Activated naive CD4-positive, alpha-beta T cell treated with anti-CD3 and anti-CD28 coated beads for 36 hours (primary cell): ENCODE measurements at places on chromosomes 4 and X.
A peak's percentile ranks its signal among the peaks of the same experiment; 100 is the strongest.

- DNase-seq: no peak
These were observed 15.2 kb downstream of the ATP8A1 start for GRCh38 chr4:42641656-42642055.

DNA sequence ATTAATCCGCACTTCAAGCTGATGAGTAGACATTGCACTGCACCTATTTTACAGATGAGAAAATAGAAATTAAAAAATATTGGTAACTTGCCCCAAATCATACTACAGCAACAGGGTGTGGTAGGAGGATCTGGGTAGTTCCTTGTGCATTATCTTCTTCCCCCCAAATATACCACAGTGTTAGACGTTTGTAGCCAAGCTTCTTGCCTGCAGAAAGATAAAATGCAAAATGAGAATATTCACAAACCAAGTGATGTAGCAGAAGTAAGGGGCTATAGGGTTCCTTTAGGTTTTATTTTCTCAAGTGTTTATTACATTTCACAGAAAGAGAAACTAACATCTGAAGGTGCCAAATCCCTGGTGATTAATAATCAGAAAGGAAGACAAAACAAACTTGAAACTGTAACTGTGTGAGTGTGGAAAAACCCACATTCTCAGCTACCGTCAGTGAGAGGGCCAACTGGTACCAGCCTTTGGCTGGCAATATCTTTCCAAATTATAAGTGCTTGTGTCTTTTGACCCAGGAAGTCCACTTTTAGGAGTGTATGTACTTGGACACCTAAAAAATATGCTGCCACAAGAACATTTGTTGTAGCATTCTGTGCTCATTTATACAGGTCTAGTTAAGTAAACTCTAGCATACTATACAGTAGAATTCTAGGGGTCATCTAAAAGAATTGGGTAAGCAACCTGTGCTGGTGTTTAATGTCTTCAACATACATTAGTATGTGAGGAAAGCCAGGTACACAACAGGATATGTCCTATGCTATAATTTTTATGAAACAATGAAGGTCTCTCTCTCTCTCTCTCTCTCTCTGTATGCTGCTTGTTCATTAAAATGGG is 6.7 kb upstream of the CD38 start:
- DNase-seq: peak; percentile 57

DNA sequence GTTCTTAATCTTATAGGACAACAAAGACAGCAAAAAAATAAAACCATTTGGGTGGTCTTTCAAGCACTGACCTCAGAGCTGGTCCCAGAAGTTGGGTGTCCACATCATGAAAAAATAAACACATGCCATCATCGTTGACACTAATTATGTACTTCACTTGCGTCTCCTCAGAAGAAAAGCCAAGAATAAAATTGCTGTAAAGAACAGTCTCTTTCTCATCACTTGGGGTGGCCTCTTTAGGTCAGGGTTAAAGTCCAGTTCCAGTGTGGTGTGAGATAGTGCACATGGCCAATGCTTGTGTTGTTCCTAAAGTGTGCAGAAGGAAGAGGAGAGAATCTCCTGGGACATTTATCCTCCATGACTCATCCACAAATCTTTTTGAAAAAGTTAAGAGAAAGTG is 49.5 kb upstream of the IBSP start:
- no peak for DNase-seq

DNA sequence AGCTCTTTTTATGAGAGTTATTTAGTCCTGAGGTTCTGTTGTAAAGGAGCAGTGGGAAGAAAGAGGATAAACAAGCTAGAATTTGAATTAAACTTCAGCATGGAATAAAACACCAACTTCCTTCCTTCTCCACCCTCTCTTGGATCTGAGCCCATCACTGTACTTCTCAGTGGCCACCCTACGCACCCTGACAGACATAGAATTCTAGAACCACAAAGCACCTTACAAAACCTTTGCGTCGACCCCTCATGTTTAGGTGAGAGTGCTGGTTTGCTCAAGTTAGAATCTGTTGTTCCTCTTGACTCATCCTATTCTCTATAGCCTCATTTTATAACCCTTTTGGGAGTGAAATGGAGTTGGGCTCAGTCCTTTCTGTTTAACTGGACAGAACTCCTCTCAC is 84.6 kb upstream of the RPL34 start:
- DNase-seq: no peak

DNA sequence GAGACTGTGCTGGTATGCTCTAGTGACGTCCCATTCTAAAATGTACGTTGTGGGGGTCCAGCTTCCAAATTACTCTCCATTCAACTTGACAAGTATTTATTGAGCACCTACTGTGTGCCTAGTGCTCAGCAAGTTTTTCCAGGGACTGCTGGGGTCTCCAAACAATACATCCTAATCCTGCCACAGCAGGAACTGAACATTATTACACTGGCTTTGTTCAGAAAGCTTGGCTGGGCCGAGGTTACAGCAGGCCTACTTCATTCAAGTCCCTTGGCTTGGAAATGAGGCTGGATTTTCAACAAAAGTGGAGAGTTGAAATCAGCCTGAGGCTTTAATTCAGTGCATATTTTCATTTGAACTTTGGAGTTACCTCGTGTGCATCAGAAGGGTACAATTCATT is 78.0 kb downstream of the GUCY2F start:
- DNase-seq: no peak

DNA sequence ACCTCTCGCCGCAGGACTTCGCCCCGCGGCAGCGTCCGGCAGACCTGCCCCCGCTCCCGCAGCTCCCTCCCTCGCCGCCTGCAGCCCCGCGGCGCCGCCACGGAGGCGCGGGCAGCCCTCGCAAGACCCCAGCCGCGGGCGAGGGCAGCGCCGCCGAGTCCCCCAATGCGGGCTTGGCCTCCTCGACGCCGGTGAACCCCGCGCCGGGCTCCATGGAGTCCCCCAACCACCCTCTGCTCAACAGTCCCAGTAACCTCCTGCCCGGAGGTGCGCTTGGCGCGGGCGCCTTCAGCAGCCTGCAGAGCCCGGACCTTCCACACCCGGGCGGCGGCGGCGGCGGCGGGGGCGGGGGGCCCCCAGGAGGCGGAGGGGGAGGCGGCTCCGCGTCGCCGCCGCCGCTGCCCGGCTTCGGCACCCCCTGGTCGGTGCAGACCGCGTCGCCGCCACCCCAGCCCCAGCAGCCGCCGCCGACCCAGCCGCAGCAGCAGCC is 1.2 kb downstream of the CPEB2 start:
- DNase-seq: peak; percentile 65
